AG04449 (cell line): ENCODE measurements at places on chromosomes 7 and 10.

GRCh38 chr10:75395932-75396630, 5.5 kb downstream of the ZNF503 start:
- no peak for DNase-seq

- DNase-seq, result no peak
These were observed 110.7 kb downstream of the VIPR2 start for GRCh38 chr7:159033956-159034355.

GRCh38 chr10:49652421-49653272, 26.8 kb upstream of the C10orf53 start:
- no peak for DNase-seq

- no peak for DNase-seq
These were observed 47.2 kb upstream of the SFTPD start for GRCh38 chr10:79995979-79996634.

- DNase-seq, result no peak
These were observed 24.7 kb downstream of the EXOC6 start for GRCh38 chr10:92873029-92873428.

GRCh38 chr10:50538555-50539398, 85.0 kb downstream of the SGMS1 start:
- DNase-seq, result no peak

GRCh38 chr7:7861211-7861633, 107.4 kb upstream of the GLCCI1 start:
- peak; percentile 3 for DNase-seq

DNA sequence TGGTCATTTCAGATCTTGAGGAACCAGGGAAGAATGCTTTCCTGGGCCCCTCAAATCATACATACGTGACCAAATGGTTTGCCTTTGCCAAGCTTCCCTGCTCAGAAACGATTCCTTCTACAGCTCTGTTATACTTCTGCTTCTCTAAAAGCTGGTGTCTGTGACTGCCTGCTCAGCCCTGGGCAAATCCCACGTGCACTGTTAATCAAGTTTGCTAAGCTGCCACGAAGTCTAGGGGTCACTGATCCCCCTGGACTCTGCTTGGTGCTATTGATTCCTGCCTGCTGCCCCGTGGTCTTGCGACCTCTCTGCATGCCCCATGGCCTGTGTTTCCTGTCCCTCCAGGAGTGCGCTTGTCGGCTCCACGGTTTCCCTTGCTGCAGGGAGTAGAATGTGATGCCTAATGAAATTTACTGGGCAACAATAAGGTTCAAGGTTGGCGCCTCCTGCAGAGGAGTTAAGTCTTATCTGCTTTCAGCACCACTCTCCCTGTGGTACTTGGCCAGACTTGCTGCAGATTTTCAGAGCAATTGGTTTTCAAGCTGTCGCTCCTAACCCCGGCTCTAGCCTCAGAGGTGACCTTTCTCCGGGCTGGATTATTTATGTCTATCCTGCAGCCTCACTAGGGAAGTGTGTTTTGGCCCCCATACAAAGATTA, 201.6 kb upstream of the FZD8 start:
- DNase-seq, result no peak

- no peak for DNase-seq
These were observed 731.5 kb upstream of the C7orf33 start for GRCh38 chr7:147859033-147859432.

GRCh38 chr10:49737474-49738201, 24.5 kb downstream of the OGDHL start:
- DNase-seq, result no peak

DNA sequence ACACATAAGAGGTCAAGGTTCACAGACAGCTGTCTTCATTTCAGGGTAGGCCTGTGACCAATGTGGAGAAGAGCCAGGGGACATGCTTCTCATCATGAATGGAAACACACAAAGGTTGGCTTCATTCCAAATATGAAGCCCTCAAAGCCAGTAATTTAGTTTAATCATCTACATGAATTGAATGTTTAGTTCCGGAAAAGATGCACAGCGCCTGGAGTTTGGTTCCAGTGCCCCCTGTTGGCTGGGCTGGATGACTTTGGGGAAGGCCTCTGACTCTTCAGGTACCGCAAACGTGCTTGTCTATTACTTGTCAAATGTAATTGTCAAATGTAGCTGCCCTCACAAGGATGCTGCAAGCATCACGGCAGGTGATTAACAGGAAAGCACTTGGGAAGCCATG, 130.7 kb downstream of the ADRA2A start:
- DNase-seq, result no peak

GRCh38 chr7:46841248-46841647, 740.7 kb downstream of the TNS3 start:
- DNase-seq, result no peak

GRCh38 chr7:12281038-12281437, 69.9 kb downstream of the TMEM106B start:
- DNase-seq, result no peak

DNA sequence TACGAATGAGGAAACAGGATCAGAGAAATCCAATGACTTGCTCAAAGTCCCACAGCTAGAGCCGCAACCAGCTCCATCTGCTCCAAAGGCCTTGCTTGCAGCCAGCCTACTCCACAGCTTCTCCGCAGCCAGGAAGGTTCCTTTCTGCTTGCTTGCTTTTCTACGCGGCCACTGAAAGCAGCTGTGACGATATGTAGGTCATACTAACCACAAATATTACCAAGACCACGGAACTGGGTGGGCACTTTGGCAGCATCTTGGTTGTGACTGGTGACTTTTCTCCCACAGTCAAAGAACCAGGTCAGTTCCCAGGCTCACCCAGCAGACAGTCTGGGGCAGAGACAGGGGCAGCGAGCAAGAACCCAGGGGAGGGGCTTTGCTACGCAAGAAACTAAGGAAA, 86.4 kb downstream of the FAM53B start:
- DNase-seq, result no peak

DNA sequence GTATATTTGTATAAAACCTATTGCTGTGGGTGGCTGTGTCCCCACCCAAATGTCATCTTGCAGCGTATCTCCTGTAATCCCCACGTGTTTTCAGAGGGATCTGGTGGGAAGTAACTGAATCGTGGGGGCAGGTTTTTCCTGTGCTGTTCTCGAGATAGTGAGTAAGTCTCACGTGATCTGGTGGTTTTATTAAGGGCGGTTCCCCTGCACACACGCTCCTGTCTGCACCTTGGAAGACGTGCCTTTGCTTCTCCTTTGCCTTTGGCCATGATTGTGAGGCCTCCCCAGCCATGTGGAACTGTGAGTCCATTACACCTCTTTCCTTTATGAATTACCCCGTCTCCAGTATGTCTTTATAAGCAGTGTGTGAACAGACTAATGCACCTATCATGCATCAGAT, 97.6 kb downstream of the DYNC2I1 start:
- no peak for DNase-seq

- DNase-seq, result no peak
These were observed 32.4 kb upstream of the RET start for GRCh38 chr10:43044448-43044921.

DNA sequence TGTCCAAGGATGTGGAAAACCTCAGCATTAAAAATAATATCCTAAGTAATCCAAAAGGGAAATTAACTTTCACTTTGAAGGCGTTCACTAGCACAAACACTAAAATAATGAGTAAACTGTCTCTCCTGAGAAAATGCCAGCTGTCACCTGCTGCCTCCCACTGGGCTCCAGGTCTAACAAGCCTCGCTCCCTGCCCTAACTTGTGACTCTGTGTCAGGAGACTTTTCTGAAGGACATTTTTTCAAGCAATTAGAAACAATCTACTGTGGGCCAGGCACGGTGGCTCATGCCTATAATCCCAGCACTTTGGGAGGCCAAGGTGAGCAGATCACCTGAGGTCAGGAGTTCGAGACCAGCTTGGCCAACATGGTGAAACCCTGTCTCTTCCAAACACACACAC, 72.8 kb upstream of the GLCCI1 start:
- DNase-seq, result no peak

DNA sequence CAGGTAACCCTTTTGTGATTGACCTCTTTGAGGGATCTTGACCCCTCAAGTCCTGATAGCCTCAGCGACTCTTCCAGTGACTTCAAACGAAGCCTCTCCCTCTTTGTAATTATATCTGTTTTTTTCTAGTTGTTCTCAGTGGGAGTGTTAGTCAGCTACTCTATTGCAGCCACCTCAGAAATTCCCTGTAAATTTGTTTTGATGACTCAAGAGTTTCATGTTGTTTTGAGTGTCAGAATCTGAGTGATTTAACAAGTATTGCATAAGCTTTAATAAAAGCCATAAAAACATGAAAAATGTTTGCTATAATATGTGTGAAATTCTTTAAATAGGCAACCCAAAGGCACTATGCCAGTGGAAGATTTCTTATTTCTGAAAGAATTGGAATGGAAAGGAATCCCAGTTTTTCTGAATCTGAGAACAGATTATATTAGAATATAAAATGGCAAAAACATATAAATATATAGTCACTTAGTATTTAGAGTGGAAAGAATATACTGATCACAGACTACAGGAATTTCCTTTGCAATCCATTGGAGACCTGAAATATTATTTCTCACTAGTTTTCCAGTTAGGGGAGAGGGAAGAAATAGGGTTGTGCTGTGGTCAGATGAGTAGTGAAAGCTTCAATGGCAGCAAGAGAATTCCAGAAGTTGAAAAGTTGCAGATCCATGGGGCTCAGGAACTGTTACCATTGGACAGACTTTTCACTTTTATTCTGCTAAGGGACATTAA, 94.4 kb upstream of the SEMA3C start:
- DNase-seq, result peak; percentile 19

GRCh38 chr10:129467359-129468064, 471 bp downstream of the MGMT start:
- DNase-seq, result no peak

DNA sequence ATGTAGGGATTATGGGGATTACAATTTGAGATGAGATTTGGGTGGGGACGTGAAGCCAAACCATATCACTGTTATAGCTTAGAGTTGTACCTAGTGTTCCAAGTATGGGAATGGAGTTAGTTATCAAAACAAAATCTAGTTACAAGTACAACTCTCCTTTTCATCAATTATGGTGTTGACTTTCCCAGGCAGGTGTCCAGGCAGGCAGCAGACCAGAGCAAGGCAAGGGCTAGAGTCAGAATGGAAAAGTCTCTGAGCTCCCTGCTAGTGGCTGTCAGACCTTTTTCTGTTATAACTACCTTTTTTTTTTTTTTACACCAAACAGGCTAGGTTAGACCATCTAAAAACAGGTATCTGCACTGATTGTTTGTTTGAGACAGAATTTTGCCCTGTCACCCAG, 29.2 kb downstream of the PTER start:
- no peak for DNase-seq

DNA sequence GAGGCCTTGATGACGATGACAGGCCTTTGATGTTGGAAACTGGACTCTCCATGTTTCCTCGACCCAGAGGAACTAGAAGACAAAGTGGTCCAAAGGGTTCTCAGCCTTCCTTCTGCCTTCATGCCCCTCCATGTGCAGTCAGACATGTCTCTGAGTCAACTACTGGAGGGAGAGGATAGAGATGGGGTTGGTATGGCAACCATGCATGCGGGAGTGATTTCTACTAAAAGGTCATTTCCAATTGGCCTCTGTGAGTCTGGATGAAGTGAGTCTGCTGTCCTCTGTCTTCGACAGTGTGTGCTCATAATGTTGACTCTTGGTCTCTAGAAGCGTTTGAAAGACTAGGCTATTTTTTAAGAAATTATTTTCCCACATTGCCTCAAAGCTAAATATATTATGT, 29.2 kb downstream of the STK17A start:
- no peak for DNase-seq

- DNase-seq, result no peak
These were observed 232 bp upstream of the GRID1 start for GRCh38 chr10:86366902-86367151.

DNA sequence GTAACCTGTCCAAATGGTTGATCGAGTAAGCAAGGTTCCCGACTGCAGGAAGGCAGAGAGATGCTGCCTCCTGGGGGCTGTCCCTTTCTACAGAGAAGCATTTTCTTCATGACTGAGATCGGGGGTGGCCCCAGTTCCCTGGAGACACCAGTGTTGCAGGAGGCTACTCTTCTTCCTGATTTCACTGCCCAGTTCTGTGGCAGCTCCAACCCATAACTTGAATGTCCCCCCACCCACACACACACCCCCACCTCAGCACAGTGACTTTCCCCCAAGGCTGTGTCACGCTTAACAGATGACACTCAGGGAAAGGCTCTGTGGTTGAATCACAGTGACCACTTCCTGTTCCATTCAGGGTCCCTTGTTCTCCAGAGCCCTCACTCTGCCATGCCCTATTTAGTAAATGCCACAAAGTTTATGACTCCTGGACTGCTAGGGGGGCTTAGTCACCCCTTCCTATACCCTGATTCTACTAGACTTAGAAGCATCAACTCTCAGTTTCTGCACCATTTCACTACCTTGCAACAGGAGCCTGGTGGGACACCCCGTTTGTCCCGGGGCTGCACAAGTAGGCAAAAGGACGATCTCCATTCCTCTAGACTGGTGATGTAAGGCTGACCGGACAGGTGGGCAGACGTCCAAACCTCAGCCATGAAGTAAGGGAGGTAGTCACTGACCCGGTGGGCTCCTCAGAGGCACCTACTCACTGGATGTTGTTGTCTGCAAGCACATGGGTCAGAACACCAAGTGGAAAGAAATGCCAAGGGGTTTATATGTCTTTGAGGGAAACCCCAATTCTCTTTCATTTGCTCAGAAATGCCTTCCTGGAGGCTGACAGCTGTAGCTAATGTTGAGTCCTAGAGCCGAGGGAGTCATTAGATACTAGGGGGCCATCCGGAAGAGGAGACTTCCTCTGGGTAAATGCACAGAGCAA, 31.3 kb upstream of the SMC3 start:
- no peak for DNase-seq

DNA sequence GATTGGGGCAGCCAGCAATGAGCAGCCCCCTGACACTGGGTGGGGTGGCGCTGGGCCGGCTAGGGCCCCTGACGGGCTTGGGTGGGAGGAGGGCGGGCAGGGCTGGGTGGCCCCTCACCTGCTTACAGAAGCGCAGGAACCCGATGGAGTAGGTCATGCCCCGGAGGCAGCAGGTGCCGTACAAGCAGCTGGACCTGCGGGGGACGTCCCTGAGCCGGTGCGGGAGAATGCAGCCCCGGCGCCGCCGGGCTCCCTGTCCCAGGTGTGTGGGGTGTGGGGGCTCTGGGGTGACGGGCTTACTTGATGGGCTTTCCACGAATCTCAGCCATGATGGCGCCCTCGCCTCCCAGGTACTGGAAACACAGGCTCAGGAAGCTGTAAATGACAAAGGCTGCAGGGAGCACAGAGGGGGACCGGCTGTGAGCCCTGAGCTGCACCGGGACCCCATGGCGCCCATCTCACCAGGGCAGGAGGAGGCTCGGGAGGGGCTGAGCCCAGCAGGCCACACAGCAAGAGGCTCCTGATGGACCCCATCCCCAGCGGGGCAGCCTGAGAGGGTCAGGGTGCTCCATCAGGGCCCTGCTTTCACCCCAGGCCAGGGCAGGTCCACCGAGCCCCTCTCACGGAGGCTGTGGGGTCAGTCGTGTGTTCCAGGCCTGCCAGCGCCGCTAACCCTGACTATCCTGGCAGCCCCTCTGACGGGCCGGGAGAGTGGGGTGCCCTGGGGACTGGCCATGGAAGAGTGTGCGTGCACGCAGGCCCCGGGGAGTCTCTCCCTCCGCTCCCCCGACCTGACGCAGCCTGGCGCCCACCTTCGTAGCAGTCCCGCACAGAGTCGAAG, 5.8 kb downstream of the TMEM184A start:
- no peak for DNase-seq
